ENCODE measurements at places on chromosomes 5 and 9.
A peak's percentile ranks its signal among the peaks of the same experiment; 100 is the strongest.

DNA sequence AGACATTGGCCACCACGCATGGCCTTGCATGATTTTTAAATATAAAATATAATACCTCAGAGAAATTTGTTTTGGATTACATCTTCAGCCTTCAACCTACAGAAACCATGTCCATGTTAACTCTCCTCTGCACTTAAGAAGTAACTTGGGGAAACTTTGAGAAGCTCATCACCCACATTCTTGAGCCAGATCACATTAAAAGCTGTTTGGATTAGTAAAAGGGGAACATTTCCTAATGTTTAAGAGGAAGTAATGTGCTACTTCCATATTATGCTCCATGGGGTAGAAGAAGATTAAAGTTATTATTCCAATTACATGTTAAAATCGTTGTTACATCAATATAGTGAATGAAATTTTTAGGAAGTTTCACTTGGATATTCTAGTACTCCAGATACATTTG lies 10.4 kb upstream of the CEP120 start:
- no peak for DNase-seq

GRCh38 chr5:8913522-8913921 lies 632.4 kb downstream of the SEMA5A start:
- no peak for DNase-seq

- no peak for DNase-seq
These were observed 56.8 kb downstream of the SEMA4D start for GRCh38 chr9:89440951-89441654.

DNA sequence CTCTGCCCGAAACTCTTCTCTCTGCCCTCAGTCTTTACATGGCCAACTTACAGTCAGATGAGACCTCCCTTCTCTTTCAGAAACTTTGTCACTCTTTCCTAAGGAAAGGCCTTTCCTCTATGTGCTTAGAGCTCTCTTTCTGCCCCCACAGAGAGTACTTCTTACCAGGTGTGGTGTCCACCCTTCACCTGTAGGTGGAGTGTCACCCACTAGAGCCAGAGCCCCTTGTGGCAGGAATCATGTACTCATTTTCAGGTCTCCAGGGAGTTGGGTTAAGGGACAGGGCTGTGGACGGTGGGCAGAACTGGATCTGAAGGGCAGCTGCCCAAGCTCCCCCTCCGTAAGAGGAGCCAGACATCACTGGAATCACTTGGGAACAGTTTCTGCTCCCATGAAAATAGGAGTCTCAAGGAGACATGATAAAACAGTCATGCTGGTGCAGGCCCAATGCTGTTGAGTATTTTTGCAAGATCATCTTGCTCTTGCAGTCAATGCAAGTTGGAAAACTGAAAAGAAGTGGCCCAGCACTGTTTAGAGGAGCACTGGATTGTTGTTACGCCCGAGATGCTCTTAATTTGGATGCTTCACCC lies 436.7 kb downstream of the ZSWIM6 start:
- DNase-seq, result no peak

GRCh38 chr5:149206524-149207141 lies 65.0 kb upstream of the AFAP1L1 start:
- DNase-seq, result peak; percentile 9

DNA sequence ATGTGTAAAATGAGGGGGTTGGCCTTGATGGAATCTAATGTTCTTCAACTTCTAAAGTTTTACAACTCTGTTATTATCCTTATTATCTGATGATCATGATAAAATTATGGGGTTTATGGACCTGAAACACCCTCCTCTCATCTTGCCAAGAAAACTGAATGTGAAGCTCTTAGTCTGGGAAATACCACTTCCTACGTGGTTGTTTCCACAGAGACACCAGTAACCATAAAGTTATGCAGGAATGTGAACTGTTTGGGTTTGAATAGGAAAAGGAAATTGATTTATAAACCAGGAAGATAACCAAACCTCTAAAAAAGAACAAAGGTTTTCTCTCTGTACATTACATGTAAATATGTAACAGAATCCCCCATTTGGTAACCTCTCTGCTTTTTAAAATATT lies 28.3 kb upstream of the RAI14 start:
- no peak for DNase-seq

DNA sequence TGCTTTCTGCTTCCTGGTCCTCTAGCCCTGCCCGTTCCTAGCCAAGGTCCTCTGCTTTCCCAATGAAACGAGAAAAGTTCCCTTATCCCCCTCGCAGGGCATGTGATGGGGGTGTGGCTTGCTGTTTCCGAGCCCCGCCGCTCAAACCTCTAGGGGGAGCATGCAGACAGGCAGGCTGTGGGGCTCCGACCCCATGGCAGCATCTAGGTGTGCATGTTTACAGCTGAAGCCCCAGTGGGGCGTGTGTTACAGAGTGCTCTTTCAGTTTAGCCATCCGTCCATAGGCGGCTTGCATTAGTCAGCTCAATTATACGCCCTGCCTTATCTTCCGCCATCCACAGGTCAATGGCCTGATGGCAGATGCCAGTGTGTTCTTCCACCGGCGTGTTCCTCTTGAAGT lies 48.3 kb upstream of the SPATA31E1 start:
- DNase-seq, result no peak

DNA sequence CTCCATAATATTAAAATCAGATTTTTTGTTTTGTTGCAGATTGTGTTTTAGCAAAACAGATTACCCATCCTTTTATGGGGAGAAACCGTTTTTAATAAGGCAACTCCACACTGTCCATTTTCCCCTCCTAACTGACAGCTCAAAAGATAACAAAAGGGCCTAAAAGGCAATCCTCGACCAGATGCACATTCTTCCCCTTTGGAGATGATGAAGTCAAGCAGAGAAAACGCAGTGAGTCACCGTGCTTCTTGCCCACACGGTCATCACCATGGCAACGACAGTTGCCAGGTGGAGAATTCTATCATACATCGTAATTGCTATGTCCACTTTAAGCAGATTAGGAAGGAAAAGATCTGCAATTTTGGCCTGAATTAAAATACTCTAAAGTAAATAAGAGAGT lies 96.4 kb downstream of the DIRAS2 start:
- DNase-seq, result peak; percentile 95

Data from umbilical cord (tissue), 2 donors.